ENCODE measurements at places on chromosomes 12 and 14. TPM values are rescaled to one million over a fixed set of nuclear protein-coding genes. Genes with fewer than 3 reads are reported as not detected.
A peak's percentile ranks its signal among the peaks of the same experiment; 100 is the strongest.

DNA sequence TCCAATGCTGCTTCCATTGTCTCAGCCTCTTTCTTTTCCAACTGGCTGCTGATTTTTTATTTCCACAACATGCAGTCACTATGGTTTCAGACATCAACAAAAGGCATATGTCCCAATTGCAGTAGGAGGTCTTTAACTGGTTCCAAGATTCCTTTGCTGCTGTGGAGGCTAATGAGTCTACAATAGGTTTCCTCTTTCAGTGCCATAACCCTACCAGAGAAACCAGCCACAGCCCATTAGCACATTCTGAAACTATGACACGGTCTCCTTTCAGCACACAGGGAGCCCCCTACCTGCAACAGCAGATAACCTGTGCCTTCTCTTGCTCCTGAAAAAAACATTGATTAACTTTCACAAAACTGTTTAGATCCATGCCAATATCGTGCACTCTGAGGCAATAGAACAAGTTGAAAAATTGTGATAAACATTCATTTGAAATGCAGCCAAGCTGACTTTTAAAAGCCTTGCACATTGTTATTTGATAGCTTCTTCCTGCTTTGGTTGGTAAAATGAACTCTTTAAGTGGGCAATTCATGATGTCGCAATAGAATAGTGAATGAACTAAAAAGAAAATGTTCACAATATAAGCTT, 32.4 kb downstream of the PLEKHG7 start:
- no peak for DNase-seq

DNA sequence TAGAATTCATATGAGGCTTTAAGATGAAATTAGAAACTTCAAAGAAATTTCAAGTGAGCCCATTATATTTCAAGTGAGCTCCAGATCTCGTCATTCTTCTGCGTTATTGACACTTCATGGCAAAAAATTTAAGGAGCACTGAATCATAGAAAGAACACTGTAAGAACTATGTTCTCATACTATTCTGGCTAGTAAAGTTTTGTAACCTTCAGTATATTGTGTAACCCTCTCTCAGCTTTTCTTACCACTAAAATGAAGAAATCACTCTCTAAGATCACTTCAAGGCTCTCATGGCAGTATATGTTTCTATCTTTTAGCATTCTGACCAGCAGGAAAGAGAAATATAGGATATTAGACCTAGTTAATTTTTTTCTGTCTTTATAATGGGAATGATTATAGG, 6.3 kb downstream of the GPHN start:
- no peak for DNase-seq

Gene RDH12
- total RNA-seq = 0.48 TPM

GRCh38 chr12:72815421-72815820, 543.3 kb downstream of the TRHDE start:
- DNase-seq = no peak

GRCh38 chr14:24809135-24809534, 175.1 kb upstream of the GZMB start:
- no peak for DNase-seq

DNA sequence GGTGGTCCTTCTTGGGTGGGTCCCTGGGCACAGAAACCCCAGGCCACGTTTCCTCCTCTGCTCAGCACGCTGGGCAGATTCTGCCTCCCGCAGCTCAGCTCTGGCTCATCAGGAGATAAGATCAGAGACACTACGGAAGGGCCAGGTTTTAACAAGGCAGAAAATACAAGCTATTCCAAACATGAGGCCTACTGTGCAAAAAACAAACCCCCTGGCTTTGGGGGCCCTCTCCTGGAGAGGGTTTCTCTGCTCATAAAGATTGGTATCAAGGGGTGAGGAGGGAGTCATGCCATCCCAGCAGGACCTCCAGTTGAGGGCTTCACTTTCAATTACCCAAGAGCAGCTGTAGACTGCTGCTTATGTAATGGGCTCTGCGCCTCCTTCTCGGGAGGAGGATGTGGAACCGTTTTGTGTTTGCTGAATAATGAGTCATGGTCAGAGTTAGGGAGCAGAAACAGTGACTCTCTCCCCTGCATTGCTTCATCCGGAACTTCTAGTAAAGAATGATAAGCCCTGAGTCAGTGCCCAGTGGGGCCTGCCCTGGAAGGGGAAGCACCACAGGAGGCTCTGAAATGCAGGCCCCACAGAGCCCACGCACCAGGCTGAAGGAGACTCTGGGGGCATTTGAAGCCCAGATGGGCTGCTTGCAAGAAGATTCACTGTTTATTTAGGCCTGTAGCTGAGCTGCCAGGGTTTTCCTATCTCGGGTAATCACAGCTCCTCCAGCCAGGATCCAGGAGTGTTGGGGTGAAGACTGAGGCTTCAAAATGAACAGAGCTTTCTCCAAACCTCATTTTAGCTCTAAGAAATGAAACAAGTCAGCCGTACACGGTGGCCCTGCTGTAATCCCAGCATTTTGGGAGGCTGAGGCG, 79.3 kb downstream of the SSPN start:
- no peak for DNase-seq

Gene SYCP3
- not detected for total RNA-seq

Gene CCDC88C
- total RNA-seq = 34.0 TPM

Gene IGF1
- not detected for total RNA-seq

Gene OR4Q2
- total RNA-seq = not detected

DNA sequence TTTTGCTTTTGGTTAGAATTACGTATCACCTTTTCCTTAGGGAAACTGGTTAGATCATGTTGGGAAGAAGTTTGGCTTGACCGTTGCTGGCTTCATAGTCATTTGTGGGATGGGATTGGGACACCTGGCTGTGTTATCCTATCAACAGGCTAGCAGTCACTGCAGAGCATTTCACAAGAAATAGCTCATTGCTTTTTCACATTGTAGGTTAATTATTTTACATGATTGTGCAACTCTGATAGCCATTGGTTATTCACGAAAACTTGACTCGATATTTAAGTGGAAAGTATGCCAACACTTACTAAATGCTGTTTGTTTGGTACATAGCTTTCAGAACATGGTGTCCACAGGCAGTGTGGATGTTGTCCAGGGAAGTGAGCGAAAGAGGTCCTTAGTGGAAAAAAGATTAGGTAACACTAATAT, 89.4 kb downstream of the NKX2-1 start:
- no peak for DNase-seq

Gene HOXC4
- total RNA-seq = not detected

GRCh38 chr12:69580074-69580473, 5.2 kb upstream of the CCT2 start:
- DNase-seq = no peak

DNA sequence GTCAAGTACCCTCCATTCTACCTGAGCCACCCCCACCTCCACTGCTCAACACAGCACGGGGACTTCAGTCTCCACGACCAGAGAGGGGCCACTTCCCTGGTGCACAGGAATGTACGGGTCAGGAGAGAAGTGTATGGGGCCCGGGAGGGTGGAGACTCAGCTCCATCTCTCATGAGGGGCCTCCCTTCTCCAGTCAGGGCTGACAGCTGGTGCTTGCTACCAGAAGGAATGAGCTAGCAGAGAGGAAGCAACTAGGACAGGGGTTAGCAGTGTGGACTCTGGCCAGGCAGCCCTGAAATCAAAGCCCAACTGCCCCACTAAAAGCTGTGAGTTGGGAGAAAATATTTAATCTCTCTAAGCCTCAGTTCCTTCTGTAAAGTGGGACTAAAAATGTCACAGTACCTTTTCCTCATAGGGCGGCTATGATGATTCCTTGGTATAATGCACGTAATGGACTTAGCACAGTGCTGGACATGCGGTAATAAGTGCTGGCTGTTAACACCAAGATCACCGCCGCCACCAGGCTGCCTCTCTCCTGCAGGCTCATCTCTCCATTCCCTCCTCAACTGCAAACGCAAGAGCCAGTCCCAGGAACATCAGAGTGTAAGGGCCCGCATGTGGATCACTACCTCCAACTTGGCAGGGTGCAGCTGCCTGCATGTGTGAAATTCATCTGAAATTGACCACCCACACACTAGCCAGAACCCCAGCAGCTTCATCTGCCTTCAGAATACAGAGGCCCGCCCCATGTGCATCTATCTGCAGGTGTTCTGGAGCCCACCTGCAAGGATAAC, 14.6 kb downstream of the ACTN1 start:
- no peak for DNase-seq

Gene PPP4R4
- 3.0 TPM for total RNA-seq

Gene ATXN7L3B
- 25.3 TPM for total RNA-seq

DNA sequence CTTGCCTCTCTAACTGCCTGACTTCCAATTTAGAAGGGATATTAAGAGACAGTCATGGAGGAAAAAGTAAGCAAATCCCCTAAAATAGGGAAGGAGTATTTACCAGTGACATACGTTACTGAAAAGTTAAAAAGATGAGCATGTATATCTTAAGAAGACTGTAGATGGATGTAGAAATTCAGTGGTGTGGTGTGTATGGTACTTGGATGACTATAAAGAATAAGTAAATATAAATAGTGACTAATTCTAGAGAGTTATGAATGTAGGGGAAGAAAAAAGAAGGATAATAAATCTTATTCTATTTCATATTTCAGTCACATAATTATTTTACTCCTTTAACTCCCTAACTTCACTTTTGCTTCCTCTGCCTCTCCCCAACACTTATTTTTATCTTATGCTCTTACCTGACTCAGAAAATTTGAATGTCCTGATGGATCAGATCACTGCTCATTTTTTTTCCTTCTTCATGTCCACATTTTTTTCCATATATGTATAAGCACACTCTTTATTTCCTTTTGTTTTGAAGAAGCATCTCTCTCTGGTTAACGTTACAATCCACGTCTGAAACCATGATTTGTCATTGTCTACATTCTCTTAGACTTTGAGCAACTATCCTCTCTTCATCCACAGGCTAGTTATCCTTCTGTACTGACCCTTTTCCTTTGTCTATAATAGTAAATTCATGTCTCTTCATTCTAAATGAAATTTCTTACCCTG, 422.7 kb upstream of the SYT1 start:
- no peak for DNase-seq

- no peak for DNase-seq
Measured at GRCh38 chr12:108918206-108918605, 38.3 kb downstream of the DAO start.

Gene LMO3
- total RNA-seq = 10.9 TPM

GRCh38 chr12:810116-810515, 57.7 kb downstream of the WNK1 start:
- DNase-seq = no peak

DNA sequence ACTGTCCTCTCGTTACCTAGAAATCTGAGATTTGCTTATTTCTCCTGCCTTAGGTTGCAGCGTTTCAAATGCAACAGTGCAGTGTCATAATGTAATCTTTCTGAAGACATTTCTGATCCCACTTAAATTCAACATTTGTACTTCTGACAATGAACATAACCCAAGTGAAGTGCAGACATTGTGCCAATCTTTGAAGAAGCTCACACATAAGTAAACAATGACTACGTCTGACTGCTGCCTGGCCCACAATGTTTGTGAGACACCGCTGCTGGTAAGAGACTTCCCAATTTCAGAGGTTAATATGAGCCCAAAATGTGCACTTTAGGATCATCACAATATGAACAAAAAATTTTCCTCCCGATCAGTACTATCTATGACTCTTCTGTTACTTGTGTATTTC, 84.6 kb upstream of the BCL2L14 start:
- no peak for DNase-seq

DNA sequence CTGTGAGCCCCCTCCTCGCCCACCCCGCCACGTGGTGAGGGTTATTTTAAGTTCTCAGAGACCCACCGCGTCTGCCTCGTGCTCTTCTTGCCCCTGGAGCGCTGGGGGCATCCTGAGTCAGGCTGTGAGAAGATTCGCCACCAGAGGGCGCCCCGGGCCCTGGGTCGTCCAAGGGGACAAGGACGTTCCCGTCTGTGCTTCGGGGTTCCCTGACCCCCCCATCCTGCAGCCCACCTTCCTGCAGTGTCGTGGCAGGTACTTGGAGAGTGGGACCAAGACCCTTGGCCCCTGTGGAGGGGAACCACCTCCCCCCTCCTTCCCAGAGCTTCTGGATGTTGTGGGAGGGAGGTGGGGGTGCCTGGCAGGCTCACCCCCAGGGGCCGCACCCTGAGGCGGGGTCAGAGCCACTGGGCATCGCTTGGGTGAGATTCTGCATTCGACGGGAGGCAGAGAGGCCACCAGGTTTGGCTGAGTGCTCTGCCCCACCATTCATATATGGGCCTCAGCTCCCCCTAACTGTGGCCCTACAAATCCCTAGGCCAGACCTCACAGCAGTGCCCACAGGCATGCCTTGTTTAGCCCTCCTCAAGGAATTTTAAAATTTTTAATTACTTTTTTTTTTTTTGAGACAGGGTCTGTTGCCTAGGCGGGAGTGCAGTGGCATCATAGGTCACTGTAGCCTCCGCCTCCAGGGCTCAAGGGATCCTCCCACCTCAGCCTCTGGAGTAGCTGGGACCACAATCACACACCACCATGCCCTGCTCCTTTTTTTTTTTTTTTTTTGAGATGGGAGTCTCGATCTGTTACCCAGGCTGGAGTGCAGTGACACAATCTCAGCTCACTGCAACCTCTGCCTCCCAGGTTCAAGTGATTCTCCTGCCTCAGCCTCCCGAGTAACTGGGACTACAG, 17.0 kb downstream of the RHOF start:
- DNase-seq = peak; percentile 97

DNA sequence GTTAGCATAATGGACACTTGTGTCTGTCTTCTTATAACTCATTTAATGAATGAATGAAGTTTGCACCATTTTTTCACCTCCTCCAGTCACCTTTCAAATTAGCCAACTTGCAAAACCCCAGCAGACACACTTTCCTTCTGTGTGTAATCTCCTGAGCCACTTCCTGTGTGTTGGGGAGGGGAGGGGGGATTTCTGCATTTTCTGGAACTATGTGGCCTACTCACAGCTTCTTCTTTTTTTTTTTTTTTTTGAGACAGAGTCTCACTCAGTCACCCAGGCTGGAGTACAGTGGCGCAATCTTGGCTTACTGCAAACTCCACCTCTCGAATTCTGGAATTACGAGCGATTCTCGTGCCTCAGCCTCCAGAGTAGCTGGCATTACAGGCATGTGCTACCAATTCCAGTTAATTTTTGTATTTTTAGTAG, 4.1 kb upstream of the SERPINA1 start:
- no peak for DNase-seq

- peak; percentile 91 for DNase-seq
Measured at GRCh38 chr12:132437252-132437932, 52.6 kb upstream of the FBRSL1 start.

Gene ARHGEF40
- total RNA-seq = 63.9 TPM

GRCh38 chr12:2418579-2418978, 365.8 kb downstream of the CACNA1C start:
- DNase-seq = no peak

- peak; percentile 93 for DNase-seq
Measured at GRCh38 chr12:4269279-4269991, 4.1 kb upstream of the CCND2 start.

Gene TMTC1
- 11.6 TPM for total RNA-seq

GRCh38 chr14:37608649-37609048, 13.2 kb downstream of the TTC6 start:
- no peak for DNase-seq

- no peak for DNase-seq
Measured at GRCh38 chr12:116592731-116593130, 33.5 kb downstream of the MAP1LC3B2 start.

Gene CCDC177
- total RNA-seq = 0.17 TPM

All from H7 (cell line).